ENCODE measurements at places on chromosomes 16 and 17. TPM values are rescaled to one million over a fixed set of nuclear protein-coding genes. Genes with fewer than 3 reads are reported as not detected.

DNA sequence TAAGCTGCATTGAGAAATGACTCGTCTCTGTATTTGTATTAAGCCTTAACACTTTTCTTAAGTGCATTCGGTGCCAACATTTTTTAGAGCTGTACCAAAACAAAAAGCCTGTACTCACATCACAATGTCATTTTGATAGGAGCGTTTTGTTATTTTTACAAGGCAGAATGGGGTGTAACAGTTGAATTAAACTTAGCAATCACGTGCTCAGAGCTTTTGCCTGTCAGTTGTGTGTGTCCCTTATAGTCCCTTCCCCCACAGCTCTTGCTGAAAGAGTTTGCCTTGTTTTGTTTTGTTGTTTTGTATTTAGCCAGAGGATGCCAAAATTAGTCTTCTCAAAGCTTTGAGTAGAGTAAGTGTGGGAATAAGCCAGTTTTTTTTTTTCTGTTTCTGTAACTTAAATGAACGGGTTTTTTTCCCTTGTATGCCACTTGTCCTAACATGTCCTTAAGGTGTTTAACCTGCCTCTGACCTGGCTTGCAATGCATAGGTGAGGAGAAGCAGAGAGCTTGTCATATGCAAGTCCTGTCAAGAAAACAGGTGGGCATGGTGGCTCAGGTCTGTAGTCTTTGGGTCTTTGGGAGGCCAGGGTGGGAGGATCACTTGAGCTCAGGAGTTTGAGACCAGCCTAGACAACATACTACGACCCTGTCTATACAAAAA, 4.6 kb upstream of the MAPK8IP3 start:
- no peak for DNase-seq

DNA sequence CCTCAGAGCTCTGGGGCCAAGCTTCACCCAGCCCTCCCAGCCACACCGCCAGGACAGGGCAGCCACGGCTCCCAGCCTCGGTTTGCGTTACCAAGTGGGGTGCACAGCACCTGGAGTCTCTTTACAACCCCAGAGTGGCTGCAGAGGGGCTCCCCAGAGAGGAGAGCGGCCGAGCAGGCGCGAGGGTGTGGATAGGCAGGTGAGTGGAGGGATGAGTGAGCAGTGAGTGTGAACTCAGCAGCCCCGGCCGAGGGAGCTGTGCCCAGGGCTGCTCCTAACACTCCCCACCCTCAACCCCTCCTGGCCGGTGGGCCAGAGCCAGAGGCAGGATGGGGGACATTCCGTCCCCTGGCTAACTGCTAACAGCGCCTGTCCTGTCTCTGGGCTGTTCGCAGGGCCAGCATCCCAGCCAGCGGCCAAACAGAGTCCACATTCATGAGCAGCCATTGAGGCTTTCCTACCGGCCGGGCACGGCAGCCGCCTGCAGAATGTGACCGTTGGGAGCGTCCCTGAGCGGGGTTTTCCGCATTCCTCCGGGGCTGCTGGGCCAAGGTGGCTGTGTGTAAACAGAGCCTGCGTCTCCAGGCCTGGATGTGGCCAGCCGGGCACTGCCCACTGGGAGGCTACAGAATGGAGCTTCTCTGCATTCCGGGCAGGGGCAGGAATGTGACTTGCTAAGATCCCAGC, 5.3 kb downstream of the ZNF469 start:
- DNase-seq, result peak; percentile 32

GRCh38 chr17:13581925-13582324, 19.8 kb downstream of the HS3ST3A1 start:
- no peak for DNase-seq

DNA sequence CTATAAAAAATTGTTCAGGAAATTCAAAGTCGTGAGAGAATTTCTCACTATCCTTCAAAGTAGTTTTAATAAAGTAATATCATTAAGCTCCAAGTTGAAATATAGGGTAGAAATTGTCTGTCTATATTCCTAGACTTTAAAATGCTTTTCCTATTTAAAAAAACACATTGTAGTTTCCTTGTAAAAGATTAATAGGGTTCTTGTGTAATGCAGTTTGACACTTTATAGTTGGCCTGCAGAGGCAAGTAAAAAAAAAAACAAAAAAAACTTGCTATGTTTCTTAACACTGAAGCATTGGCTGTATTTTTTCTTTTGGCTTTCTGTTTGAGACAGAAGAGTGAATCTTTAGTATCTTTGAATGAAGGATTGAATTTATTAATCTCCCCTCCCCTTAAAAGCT, 17.4 kb downstream of the CPD start:
- DNase-seq, result no peak

GRCh38 chr17:74126959-74127358, 76.5 kb upstream of the RPL38 start:
- DNase-seq, result no peak

DNA sequence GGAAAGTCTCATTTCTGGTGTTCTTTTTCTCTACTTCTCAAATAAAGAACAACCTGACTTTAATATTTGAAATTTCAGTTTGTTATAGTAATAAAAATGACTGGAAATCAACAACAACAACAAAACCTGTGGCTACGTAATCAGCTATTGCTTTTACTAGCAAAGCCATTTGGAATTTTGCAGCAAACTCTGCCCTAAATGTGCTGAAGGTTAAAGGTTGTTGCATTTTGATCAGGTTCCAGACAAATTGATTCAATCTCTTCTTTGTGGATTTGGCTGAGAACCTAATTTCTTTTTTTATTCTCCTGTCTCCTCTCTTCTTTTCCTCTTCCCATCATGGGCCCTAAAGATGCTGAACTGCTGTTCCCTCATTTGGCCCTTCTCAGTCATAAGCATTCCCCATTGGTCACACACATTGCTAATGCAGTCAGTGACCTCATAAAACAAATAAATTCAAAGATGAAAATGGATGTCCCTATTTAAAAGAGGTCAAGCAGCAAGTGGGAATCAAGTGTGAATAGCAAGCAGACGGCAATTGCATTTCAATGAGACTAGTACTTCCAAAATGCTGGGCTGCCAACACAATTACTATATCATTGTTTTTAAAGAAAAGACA, 795.1 kb upstream of the CDH8 start:
- DNase-seq, result no peak

Gene ZNF747
- total RNA-seq, result 12.6 TPM

DNA sequence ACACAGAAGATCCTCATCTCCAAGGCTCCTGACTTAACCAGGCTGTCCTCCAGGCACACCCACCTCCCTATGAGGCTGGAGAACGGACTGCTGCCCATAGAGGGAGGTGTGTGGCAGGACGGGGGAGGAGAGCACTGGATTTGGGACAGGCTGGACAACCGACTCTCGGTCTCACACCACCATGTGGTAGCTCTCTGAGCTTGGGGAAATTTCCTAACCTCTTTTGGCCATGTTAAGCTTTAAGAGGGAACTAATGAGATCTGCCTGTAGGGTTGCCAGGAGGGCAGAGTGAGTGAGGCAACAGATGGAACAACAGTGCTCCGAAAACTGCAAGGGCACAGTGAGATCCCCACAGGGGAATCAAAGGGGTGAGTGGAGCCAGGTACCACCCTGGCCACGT, 32.7 kb downstream of the RHBDL3 start:
- no peak for DNase-seq

- peak; percentile 56 for DNase-seq
Measured at GRCh38 chr16:87305505-87306391, 11.4 kb downstream of the C16orf95 start.

Gene RUNDC1
- 11.1 TPM for total RNA-seq

Gene TLCD2
- 1.4 TPM for total RNA-seq

DNA sequence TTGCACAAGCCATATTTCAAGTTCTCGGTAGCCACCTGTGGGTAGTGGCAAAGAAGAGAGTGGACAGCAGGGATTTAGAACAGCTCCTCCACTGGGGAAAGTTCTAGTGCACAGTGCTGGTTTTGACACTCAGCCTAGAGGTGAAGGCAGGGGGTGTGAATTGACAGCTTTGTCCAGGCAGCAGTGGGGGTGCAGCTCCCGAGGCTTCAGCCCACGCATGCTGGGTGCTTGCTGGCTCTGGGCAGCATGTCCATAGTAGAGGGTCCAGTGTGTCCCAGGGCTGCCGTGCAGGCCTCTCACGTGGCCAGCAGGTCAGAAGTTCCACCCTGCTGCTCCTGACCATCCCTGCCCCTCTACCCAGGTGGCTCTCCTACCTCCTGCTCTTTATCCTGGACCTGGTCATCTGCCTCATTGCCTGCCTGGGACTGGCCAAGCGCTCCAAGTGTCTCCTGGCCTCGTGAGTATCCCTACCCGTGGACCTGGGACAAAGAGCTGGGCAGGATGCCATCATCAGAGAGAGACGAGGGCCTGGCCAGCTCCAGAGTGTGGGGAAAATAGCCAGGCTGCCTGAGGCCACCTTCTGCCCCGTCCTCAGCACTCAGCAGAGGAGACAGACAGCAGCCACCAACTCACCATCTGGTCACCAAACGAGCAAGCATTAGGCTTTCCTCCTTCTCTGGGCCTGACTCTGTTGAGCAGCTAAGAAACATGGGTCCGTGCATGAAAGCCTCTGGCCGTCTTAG, 29.8 kb downstream of the TTYH2 start:
- no peak for DNase-seq

DNA sequence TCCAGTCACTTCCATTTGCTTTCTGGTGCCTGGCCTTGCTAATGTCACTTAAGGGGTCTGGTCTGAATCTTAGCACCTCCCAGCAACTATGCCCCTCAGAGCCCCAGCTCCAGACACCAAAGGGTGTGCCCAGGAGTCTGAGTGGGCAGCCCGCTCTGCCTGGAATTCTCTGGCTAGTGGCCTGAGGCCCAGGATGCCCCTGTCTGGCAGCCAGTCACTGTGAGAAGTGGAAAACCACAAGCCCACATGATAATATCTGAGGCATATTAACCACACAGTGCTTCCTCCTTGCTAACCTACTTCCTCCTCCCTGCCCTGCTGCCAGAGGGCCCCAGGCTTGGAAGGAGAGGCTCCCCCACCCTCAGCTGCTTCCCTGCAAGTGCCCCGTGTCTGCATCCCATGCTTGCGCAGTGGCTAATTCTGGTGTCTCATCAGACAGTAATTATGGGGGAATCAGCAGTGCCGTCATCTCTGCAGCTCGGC, 14.0 kb downstream of the SRCIN1 start:
- no peak for DNase-seq

Gene EVI2A
- not detected for total RNA-seq

DNA sequence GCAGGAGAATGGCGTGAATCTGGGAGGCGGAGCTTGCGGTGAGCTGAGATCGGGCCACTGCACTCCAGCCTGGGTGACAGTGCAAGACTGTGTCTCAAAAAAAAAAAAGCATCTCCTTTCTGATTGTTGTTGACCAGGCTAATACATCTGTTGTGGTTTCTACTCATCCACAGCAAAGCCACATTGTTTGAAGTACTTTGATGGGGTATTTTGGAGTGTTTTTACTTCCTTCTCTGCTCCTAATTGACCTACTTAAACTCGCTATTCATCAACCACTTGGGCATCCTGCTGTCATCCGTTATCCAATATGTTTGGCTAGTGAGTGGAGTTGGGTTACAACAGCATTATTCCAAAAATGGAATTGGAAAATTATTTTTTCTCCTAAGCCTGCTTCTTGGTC, 3.5 kb upstream of the CDC27 start:
- no peak for DNase-seq

DNA sequence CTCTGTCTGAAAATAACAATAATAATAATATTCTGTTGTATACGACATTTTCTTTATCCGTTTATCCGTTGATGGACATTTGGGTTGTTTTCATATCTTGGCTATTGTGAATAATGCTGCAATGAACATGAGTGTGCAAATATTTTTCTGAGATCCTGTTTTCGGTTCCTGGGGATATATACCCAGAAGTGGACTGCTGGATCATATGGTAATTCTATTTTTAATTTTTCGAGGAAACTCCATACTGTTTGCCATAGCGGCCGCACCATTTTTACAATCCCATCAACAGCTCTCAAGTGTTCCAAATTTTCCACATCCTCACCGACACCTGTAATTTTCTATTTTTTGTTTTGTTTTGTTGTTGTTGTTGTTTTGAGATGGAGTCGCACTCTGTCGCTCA, 5.3 kb upstream of the PRSS41 start:
- DNase-seq, result no peak

DNA sequence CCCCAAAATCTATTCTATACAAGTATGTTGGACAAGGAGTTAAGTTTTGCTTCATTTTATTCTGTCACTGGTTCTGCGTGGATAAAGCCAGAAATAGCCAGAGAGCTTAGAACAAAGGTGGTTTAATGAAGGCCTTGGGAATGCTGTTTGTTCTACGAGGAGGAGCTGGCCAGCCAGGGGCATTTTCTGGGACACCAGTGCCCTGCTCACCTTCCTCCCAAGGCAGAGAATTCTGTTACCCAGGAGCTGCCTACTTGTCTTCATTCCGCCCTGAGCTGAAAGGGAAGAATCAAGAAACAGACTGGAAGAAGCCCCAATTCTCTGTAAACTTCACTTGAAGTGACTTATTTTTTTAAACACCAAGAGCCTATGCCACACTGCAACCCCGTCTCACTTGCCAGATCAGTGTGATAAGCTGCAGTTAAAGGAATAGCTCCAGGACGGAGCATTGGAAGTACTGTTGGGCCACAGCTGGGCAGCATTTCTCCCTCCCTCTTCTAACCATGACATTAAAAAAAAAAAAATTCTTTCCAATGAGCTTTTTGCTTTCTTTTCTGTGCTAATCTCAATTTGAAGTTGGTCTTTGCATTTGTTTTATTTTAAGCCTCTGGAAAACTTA, 149.8 kb upstream of the DYNLRB2 start:
- no peak for DNase-seq

GRCh38 chr16:12155235-12155634, 178.7 kb downstream of the SNX29 start:
- no peak for DNase-seq

- DNase-seq, result no peak
Measured at GRCh38 chr16:60151987-60152386, 1417.9 kb upstream of the GOT2 start.

- no peak for DNase-seq
Measured at GRCh38 chr16:28264656-28265055, 27.7 kb upstream of the SBK1 start.

DNA sequence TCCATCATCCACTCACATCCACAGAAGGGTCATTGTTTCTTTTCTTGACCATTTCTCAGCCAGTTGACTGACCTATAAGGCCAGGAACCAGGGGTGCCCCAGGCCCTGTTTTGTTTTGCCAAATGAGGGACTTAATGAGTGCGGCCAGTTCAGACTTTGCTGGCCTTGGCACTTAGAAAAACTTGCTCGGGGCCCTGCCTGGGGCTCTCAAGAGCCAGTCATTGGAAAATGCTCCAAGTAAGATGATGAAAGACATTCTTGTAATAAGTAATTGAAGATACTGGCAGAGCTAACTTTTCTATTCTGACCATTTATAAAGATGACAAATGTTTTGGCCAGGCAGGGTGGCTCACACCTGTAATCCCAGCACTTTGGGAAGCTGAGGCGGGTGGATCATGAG, 29.0 kb upstream of the CLEC18B start:
- DNase-seq, result no peak

GRCh38 chr17:17102176-17102575, 59.9 kb downstream of the MPRIP start:
- DNase-seq, result no peak

DNA sequence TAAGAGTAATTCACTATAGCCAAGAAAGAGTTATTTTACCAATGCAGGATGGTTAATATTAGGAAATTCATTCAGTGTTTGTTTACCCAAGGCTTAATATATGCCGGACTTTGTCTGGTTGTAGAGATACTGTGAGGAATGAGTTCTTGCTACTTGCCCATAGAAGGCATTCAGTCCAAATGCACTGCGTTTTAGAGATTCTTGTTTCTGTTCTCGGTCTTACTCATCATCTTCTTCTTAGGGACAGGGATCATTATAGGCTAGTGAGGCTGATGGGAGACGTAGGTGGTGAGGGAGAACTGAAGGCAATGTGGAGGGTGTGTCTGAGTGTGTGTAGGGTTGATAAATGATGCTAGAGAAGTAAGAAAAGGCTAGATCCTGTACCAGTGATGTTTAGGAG, 90.7 kb downstream of the OR1D5 start:
- DNase-seq, result no peak

Measured in GM23338 (cell line).